Vagina (tissue), 2 donors: ENCODE measurements at places on chromosomes 4 and X. TPM values are rescaled to one million over a fixed set of nuclear protein-coding genes. Genes with fewer than 3 reads are reported as not detected.

Gene CYLC1
- not detected for total RNA-seq

Gene XPNPEP2
- total RNA-seq = 22.3 TPM

Gene LRPAP1
- total RNA-seq = 98.7 TPM

Gene ARHGEF38
- total RNA-seq = not detected

Gene MED12
- total RNA-seq = 39.3 TPM

Gene TLR10
- total RNA-seq = not detected

Gene VGLL1
- total RNA-seq = not detected

Gene NWD2
- total RNA-seq = 0.49 TPM

Gene YY2
- total RNA-seq = 0.98 TPM

Gene HPSE
- total RNA-seq = 1.7 TPM

Gene ODAM
- total RNA-seq = not detected

Gene MTCP1
- total RNA-seq = 6.9 TPM
